Activated T-helper 1 cell treated with anti-CD3 and anti-CD28 coated beads, Interleukin-12 subunit alpha, Interleukin-12 subunit beta, Interleukin-2, Interleukin-4 antibody, amounts not matched to agents 30 ng/mL and 10 ng/mL and 1 ng/mL, durations not matched to agents 14 hours and 24 hours and 36 hours (primary cell): ENCODE measurements at places on chromosomes 2 and 18. TPM values are rescaled to one million over a fixed set of nuclear protein-coding genes. Genes with fewer than 3 reads are reported as not detected.

C2orf42 gene
- 21.6 and 24.1 TPM in 2 replicates for total RNA-seq

NDC80 gene
- 41.2 and 42.6 TPM in 2 replicates for total RNA-seq

GRCh38 chr2:206462240-206462854 is 19.0 kb downstream of the ADAM23 start:
- no peak for DNase-seq

- no peak for DNase-seq
Measured at GRCh38 chr2:211204902-211205301, 648.5 kb downstream of the CPS1 start.

GRCh38 chr2:154049561-154049960 is 177.8 kb downstream of the GALNT13 start:
- no peak for DNase-seq

DNA sequence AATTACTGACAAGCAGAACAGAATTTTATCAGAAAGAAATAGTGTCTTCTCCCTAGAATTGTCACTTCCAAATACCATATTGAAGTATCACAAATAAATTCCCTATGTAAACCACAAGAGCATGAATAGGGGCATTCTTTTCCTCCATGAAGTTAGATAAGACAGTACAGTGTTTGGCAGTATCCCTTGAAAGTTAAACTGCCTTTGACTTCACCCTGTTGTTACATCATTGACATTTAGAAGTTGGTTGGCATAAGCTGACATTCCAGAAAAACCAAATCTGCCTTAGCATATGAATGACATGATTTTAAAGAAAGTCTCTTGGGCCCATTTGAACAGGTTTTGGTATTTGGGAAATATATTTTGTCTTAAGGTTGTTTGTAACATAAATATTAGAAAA is 50.2 kb upstream of the OSR1 start:
- no peak for DNase-seq

BUB1 gene
- 56.1 and 61.9 TPM in 2 replicates for total RNA-seq

- DNase-seq, result no peak
Measured at GRCh38 chr2:208906330-208906729, 499.7 kb downstream of the PTH2R start.

DNA sequence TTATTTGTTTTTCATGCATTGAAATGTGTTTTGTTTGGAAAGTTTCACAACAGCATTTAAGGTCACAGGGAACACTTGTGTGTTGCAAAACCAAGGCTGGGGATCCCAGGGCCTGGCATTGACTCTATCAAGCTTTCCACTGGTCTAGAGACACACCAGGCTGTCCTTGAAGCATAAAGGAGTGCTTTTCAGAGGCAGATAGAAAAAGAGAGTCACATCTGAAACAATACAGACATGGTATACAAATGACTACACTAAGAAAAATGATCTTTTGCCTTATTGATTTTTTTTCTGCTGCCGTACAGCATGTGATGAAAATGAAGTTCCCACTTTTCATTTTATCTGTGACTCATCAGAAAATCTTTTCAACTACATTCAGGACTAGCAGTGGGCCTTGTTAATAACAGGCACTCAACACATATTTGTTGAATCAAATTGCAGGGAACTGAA is 61.9 kb upstream of the ZCCHC2 start:
- DNase-seq, result no peak

GRCh38 chr18:33576999-33577646 is 896 bp upstream of the ASXL3 start:
- no peak for DNase-seq

APLF gene
- 2.3 and 3.0 TPM in 2 replicates for total RNA-seq

AGAP1 gene
- total RNA-seq, result 2.0 and 2.9 TPM in 2 replicates

DNA sequence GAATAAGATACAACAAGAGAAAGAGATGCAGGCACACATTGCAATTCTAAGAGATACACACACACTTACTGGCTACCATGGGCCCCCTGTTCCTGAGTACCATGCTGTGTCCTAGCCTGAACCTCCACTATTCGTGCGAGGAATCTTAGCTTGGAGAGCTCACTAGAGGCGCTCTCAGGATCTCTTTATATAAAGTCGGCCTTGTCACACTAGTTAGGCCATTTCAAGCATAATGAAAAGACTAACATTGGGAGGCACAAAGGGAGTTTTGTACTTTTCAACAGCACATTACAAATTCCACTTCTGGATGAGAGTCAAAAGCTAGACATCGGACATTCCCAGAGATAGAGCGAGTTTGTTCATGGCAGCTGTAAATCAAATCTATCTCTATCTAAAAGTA is 365.2 kb downstream of the DSEL start:
- no peak for DNase-seq

DNA sequence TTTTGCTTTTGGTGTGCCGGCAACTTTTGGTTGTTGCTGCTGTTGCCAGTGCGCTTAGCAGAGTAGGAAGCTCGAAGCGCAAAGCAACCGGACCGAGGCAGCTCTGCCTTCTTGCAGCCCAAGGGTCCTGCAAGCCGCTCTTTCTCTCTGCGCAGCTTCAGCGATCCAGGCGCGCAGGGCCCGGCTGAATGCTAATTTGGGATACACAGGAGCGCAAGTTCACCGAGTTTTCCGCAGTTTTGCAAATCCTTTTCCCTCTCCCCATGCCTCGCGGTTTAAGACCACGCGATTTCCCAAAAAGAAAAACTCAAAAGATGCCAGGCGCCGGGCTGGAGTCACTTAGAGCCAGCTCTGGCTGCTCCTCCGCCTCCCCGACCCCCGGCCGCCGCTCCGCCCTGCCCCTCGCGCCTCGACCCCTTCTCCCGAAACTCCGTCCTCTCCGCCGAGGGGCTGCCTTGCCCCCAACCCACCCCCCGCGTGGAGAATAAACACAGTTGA is 13.5 kb upstream of the SIX3 start:
- no peak for DNase-seq

ATF2 gene
- 57.0 and 59.7 TPM in 2 replicates for total RNA-seq

- no peak for DNase-seq
Measured at GRCh38 chr2:134398300-134398699, 144.4 kb downstream of the MGAT5 start.

- DNase-seq, result no peak
Measured at GRCh38 chr18:24187049-24187448, 48.2 kb downstream of the CABYR start.

DNA sequence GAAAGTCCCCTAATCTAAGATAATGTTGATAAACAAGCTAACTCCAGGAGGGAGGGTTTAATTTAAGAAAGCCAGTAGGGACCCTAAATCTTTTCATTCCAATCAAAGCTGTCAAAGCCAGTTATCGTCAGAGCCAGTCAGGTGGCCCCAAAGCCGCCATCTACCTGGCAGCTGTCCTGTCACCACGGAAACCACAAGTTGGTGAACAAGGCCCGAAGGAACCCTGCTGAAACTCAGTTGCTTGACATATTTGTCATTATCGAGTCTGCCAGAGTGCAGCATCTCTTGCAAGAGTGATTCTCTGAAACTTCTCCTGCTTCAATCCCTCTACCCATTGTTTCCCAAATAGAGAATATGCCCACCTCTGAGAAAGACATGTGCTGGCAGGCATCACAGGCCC is 30.8 kb upstream of the POLE4 start:
- no peak for DNase-seq

DNA sequence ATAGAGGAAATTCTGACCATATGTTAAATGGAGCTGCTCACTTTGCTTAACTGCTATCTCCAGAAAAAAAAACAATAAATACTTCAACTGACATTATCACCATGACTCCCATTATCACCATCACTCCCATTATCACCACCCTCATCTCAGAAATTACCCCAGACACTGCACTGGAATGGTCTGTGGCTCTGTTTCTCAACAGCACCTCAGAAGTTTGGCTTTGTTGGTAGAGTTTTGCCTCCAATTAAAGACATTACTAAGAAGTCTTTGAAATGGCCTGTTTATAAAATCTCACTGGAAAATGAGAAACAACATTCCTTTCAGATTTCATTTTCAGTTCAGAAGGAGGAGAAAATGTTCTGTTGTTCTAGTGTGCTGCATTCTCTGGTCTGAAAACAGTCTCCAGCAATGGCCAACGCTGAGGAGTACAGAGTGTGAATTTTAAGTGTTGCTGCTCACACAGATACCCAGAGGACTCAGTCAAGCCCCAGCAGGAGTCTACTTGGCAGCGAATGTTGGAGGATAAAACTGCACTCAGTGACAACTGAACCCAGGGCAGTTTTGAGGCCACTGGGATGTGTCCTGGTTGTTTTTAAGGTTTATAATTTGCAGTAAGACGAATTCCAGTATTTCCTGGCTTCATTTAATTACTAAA is 364.5 kb upstream of the CDH2 start:
- DNase-seq, result no peak

TSPYL6 gene
- total RNA-seq, result not detected in 2 replicates

CCDC121 gene
- total RNA-seq, result 0.66 and 1.3 TPM in 2 replicates

RAB10 gene
- 128 and 130 TPM in 2 replicates for total RNA-seq

CSRNP3 gene
- total RNA-seq, result not detected in 2 replicates

SCN2A gene
- total RNA-seq, result not detected in 2 replicates

LRRC30 gene
- not detected in 2 replicates for total RNA-seq

GRCh38 chr18:9337873-9338272 is 3.3 kb downstream of the TWSG1 start:
- DNase-seq, result no peak

- no peak for DNase-seq
Measured at GRCh38 chr18:78123144-78123909, 856.3 kb upstream of the SALL3 start.

NT5C1B gene
- total RNA-seq, result not detected in 2 replicates

GRCh38 chr2:101864426-101864825 is 127.3 kb upstream of the IL1R2 start:
- no peak for DNase-seq

GRCh38 chr2:133221398-133221797 is 346.9 kb downstream of the NCKAP5 start:
- no peak for DNase-seq

RNU2-63P gene
- total RNA-seq, result 28.5 and 32.9 TPM in 2 replicates

DNA sequence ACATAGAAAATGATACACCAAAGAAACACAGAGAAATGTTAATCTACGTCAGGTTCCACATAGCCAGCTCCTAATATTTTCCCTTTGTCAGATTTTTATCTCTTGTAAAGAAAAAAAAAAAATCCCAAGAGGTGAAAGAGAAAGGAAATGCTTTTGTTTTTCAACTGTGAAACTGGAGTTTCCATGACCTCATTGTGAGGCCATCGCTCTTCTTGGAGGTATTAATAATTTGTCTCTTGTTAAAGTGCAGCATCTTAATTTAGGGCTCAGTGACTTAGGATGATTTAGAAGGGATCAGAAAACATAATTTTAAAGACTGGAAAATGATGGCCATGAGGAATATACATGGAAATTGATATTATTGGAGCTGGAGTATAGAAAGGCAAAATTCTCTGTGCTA is 21.7 kb downstream of the ARHGAP28 start:
- no peak for DNase-seq

DNA sequence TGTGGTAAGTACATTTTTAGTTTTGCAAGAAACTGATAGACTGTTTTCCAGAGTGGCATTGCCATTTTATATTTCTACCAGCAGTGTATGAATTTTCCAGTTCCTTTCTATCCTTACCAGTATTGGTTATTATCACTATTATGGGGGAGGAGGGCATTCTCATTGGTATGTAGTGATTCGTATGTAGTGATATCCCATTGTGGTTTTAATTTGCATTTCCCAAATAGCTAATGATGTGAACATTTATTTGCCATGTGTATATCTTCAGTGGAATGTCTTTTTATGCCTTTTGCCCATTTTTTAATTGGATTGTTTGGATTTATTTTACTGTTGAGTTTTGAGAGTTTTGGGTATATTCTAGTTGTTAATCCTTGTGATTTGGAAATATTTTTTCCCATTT is 16.9 kb downstream of the EIF5B start:
- no peak for DNase-seq

- no peak for DNase-seq
Measured at GRCh38 chr2:19050354-19050753, 308.1 kb downstream of the OSR1 start.

- DNase-seq, result peak; percentile 23
Measured at GRCh38 chr2:171086352-171087290, 74.1 kb downstream of the TLK1 start.

CDKL4 gene
- total RNA-seq, result 0.20 TPM in 1 of 2 replicates, not detected in the other

DNAJC10 gene
- total RNA-seq, result 68.7 and 69.5 TPM in 2 replicates

EFEMP1 gene
- total RNA-seq, result not detected in 2 replicates

GRCh38 chr2:45068571-45069140 is 59.4 kb upstream of the SIX2 start:
- DNase-seq, result no peak

PTPRM gene
- total RNA-seq, result 10.4 and 10.7 TPM in 2 replicates

DNA sequence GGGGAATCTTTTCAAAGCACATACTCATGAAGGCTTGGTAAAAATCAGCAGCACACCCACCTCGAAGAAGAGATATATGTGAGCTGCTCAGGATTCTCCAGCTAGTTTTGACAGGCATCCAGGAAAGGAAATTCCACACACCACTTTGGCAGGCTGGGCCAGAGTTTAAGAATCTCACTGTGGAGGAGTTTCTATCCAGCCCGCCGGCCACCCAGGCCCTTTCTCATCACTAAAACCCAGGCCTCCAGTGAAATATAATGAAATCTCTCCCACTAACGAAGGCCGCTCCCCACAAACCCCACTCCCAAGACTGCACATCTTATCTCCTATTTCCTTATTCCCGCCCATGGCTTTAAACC is 202.0 kb downstream of the GLI2 start:
- DNase-seq, result no peak

DNA sequence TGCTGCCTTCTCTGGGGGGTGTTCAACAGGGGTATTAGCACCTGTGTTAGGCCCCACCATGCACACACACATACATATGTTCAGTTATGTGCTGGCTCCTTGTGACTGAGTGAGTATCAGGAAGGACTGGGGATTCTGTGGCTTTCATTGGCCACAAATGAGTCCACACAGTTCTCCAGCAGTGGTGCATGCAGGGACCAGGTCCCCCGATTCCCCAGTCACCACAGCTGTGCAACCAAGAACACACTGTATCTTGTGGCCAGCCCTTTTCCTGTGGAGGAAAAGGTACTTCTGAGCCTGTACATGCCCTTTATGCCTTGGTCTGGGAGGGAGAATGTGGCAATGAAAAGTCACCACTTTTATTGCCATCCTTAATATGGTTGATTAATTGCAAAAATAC is 74.9 kb upstream of the KLF7 start:
- DNase-seq, result no peak

- no peak for DNase-seq
Measured at GRCh38 chr18:38047820-38048219, 482.2 kb upstream of the CELF4 start.

GRCh38 chr2:206876216-206876860 is 63.0 kb upstream of the CPO start:
- DNase-seq, result no peak

DNA sequence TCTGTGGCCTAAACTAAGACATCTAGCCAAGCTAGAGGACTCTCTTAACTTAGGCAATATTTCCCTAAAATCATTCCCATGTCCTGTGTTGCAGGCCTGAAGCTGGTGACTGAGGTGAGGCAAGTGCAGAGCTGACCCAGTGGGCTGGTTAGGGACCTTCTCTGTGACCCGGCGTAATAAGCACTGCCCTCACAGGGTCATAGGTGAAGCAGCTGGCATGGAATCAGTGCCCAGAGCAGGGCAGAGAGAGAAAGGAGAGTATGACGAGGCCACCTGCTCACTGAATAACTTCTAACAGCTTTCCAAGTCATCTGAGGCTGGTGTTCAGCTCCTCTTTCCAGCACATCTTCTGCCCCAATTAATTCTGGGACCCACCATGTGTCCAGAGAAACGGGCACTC is 197.0 kb downstream of the ANAPC1 start:
- DNase-seq, result no peak

GDF7 gene
- 0.10 and 0.15 TPM in 2 replicates for total RNA-seq
